AG09309 (cell line): ENCODE measurements at places on chromosomes 4 and X.

- DNase-seq = peak; percentile 58
Observed at GRCh38 chrX:132270699-132271098, 51.5 kb upstream of the RAP2C start.

DNA sequence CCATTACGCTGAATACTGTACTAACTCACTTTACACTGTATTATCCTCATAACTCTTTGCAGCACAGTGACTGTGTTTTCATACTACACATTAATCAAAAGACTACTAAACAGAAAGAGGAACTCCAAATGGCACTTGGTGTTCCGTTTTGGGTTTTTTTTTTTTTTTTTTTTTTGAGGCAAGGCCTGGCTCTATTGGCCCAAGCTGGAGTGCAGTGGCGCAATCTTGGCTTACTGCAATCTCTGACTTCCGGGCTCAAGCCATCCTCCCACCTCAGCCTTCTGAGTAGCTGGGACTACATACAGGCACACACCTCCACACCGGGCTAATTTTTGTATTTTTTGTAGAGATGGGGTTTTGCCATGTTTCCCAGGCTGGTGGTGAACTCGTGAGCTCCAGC is 10.7 kb downstream of the KLHL8 start:
- DNase-seq = no peak

DNA sequence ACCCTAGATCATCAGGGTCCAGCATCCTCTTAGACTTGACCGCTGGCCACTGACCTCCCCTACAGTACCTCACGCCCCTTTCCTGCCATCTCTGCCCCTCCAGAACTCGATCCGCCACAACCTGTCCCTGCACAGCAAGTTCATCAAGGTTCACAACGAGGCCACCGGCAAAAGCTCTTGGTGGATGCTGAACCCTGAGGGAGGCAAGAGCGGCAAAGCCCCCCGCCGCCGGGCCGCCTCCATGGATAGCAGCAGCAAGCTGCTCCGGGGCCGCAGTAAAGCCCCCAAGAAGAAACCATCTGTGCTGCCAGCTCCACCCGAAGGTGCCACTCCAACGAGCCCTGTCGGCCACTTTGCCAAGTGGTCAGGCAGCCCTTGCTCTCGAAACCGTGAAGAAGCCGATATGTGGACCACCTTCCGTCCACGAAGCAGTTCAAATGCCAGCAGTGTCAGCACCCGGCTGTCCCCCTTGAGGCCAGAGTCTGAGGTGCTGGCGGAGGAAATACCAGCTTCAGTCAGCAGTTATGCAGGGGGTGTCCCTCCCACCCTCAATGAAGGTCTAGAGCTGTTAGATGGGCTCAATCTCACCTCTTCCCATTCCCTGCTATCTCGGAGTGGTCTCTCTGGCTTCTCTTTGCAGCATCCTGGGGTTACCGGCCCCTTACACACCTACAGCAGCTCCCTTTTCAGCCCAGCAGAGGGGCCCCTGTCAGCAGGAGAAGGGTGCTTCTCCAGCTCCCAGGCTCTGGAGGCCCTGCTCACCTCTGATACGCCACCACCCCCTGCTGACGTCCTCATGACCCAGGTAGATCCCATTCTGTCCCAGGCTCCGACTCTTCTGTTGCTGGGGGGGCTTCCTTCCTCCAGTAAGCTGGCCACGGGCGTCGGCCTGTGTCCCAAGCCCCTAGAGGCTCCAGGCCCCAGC is 5.2 kb downstream of the FOXO4 start:
- no peak for DNase-seq

DNA sequence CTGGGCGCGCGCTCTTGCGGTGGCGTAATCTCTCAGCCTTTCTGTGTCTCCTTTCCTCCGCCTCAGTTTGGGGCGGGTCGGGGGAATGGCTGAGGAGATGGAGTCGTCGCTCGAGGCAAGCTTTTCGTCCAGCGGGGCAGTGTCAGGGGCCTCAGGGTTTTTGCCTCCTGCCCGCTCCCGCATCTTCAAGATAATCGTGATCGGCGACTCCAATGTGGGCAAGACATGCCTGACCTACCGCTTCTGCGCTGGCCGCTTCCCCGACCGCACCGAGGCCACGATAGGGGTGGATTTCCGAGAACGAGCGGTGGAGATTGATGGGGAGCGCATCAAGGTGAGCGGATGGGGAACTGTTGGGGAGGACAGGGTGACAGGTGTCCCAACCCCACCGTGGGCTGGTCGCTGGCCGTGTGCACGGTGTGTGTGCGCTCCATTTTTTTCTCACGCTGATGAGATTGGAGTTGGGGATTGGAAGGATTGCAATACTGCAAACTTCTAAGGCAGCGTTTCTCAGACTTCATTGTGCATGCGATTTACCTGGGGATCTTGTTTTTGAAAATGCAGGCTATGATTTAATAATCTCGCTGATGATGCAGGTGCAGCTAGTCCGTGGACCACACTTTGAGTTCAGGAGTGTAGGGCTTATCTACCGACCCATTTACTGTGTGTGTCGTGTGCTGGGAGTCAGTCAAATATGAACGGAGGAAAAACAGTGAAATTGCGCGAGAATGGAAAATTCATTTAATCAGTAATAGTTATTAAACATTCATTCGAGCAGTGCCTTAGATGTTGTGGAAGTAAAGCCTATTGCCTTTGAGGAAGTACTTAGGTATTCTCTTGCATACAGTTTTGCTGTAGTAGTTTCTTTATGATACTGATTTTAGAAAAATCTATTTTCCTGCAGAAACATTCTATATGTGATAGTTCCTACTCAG is at the start of gene RAB33B:
Gene RAB33B (plus strand): TSS at position 11 of the 935 bp plus-strand sequence. CDS start 75 bp downstream, at position 86.
- peak; percentile 61 for DNase-seq

GRCh38 chr4:8754634-8755589 is 116.7 kb downstream of the HMX1 start:
- DNase-seq = no peak

DNA sequence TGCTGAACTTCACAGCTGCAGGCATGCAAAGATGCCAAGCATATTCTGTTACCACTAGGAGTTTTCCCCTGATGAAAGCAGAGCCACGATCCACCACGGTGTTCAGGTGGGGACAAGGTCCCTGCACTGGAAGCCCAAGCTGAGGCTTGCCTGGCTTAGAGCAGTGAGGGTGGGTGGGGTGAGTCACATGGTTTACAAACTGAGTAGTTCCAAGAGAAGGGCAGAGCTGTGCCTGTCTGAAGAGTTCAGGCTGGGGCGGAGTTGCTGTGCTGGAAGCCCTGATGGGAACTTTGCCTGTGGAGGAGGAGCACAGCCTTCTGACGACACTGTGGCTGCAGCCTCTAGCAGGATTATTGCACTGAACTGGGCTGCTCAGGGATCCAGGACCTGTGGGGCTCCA is 45.5 kb downstream of the FAM9B start:
- DNase-seq = no peak

DNA sequence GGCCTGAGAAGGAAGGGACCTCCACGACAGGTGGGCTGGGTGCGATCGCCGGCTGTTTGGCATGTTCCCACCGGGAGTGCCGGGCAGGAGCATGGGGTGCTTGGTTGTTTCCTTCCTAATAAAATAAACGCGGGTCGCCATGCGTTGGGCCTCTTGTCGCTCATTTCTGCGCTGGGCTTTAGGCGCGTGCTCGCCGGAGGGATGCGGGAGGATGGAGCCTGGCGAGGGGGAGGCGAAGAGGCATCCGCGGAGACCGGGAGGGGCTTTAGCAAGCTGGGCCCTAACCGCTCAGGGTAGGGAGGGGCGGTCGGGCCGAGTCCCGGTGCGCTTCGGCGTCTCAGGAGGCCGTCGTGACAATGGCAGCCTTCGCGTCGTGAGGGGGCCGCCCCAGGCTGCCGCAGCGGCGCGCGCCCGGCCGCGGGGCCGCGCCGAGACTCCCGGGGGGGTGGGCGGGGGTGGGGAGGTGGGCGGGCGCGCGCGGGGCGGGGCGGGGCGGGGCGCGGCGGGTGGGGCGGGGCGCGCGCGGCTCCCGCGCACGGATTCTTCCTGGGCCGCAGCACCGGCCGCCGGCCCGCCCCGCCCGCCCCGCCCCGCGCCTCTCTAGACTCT is 476 bp upstream of the GDI1 start:
- DNase-seq = no peak

GRCh38 chr4:88857588-88857987 is 160.0 kb upstream of the NAP1L5 start:
- DNase-seq = no peak

GRCh38 chr4:7699825-7700224 is 239.8 kb downstream of the AFAP1 start:
- DNase-seq = no peak

- no peak for DNase-seq
Observed at GRCh38 chrX:115324194-115324593, 34.7 kb downstream of the LUZP4 start.

DNA sequence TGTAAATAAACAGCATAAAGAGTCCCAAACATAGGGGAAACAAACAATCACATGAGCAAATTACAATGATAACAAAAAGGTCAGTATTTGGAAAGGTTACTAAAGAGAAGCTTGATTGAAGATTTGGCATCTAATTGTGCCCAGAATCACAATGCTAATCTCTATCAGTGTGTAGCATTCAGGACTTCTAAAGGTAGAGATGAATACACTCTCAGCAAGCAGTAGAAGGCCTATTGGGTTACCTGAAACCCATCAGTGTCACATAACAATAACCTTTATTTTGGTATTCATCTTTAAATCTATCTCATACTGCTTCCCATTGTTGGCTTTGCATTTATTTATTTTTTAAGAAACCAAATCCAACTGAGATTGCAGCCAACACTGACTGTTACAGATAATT is 319.5 kb downstream of the ACTRT1 start:
- DNase-seq = no peak

GRCh38 chrX:148024425-148025148 is 43.5 kb downstream of the FMR1NB start:
- DNase-seq = no peak
